ENCODE measurements at places on chromosomes 7 and 10.
A peak's percentile ranks its signal among the peaks of the same experiment; 100 is the strongest.

DNA sequence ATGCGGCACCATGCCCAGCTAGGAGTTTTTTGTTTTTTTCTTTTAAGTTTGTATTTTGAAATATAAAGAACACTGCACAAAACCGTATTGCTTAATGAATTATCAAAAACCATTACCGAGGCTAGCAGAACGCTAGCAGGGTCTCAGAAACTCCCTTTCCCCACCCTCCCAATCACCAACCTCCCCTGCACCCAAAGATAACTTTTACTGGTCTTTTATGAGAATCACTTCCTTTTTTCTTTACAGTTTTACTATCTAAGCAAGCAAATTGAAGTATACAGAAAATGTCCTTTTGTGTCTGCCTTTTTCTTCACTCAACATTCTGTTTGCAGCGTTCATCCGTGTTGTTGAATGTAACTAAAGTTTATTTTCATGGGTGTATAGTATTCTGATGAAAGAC, 13.4 kb downstream of the HIP1 start:
- peaks cover 13% of the 10 kb centered on the region for H3K4me1 ChIP-seq
- peak; percentile 67 for DNase-seq
- no peaks in the 10 kb centered on the region for H3K27me3 ChIP-seq
- no peak overlapping the region for H3K27ac ChIP-seq

- H3K27me3 ChIP-seq: no peaks in the 10 kb centered on the region
- no peaks in the 10 kb centered on the region for H3K36me3 ChIP-seq
- DNase-seq: no peak
- no peak overlapping the region for H3K27ac ChIP-seq
- H3K4me1 ChIP-seq: no peaks in the 10 kb centered on the region
Measured at GRCh38 chr10:120782336-120782735, 68.8 kb upstream of the WDR11 start.

- no peaks in the 10 kb centered on the region for H3K36me3 ChIP-seq
- H3K27ac ChIP-seq: no peak overlapping the region
- H3K4me3 ChIP-seq: no peak overlapping the region
- no peak for DNase-seq
Measured at GRCh38 chr7:112386619-112387018, 63.6 kb upstream of the IFRD1 start.

GRCh38 chr7:55245271-55245723, 119.8 kb upstream of the LANCL2 start:
- no peak overlapping the region for H3K27ac ChIP-seq
- no peak overlapping the region for H3K4me3 ChIP-seq
- no peak for DNase-seq
- no peaks in the 10 kb centered on the region for H3K36me3 ChIP-seq
- no peaks in the 10 kb centered on the region for H3K27me3 ChIP-seq
- H3K4me1 ChIP-seq: no peaks in the 10 kb centered on the region

- no peaks in the 10 kb centered on the region for H3K4me1 ChIP-seq
- H3K27ac ChIP-seq: no peak overlapping the region
- H3K27me3 ChIP-seq: peaks cover 2% of the 10 kb centered on the region
- H3K4me3 ChIP-seq: no peak overlapping the region
- no peaks in the 10 kb centered on the region for H3K36me3 ChIP-seq
Measured at GRCh38 chr7:94295850-94296249, 98.8 kb upstream of the COL1A2 start.

GRCh38 chr10:86857128-86857721, 100.2 kb downstream of the MMRN2 start:
- no peaks in the 10 kb centered on the region for H3K27me3 ChIP-seq
- no peak overlapping the region for H3K27ac ChIP-seq
- H3K36me3 ChIP-seq: no peaks in the 10 kb centered on the region
- no peak for DNase-seq

GRCh38 chr10:50540069-50540825, 83.5 kb downstream of the SGMS1 start:
- peak; percentile 68 for DNase-seq
- no peak overlapping the region for H3K27ac ChIP-seq
- H3K4me3 ChIP-seq: no peak overlapping the region
- peaks cover 11% of the 10 kb centered on the region for H3K4me1 ChIP-seq
- no peaks in the 10 kb centered on the region for H3K27me3 ChIP-seq
- H3K36me3 ChIP-seq: no peaks in the 10 kb centered on the region

- no peaks in the 10 kb centered on the region for H3K36me3 ChIP-seq
- no peak for DNase-seq
- no peak overlapping the region for H3K27ac ChIP-seq
Measured at GRCh38 chr7:81186691-81187090, 267.8 kb upstream of the SEMA3C start.

DNA sequence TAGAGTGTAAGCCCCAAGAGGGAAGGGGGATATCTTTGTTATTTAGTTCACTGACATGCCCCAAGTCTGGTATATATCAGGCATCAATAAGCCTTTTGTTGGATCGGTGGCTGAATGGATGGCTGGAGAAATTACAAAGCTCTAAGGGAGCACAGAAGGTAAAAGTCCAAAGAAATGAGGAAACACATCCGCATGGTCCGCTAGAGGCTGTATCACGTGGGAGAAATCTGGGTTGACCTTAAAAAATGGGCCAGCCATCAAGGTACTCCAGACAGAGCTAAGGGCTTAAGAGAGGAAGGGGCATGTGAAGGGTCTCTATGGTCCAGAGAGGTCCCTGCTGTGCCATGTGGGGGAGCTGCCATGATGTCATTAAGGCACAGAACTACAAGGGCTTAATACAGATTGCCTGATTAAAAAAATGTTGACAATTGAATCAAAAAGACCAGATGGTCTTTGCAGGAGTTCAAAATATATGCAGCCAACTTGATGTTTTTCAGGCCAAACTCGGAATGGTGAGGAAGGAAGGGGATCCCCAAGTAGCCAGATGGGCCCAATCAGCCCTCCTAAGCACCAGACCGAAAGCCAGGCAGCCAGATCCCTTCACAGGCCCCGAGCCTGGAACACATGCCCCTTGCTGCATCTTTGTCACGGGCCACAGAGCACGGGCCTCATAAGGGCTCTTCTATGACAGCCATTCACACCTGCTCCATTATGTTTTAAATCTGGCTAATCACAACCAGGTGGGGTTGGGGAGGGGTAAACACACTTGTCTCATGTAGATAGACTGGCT, 31.9 kb downstream of the SCRN1 start:
- no peaks in the 10 kb centered on the region for H3K27me3 ChIP-seq
- peaks cover 14% of the 10 kb centered on the region for H3K36me3 ChIP-seq

DNA sequence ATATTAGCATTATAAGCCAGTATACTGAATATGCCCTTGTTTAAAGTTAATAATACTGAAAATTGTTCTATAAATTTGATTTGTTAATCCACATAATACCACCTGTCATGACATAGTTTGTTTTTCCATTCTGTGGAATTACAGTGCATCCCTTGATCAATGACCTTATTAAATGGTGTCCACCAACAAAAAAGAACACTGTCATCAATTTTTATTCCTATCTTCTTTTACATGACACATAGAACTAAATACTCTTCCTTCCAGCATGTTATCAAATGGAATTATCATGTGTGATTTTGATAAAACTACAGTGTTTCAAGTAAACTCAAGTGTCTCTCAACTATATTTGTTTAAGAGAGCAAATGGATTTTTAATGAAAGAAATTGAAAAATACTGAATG, 221.8 kb upstream of the MBL2 start:
- H3K4me1 ChIP-seq: no peaks in the 10 kb centered on the region
- no peak overlapping the region for H3K4me3 ChIP-seq
- H3K27ac ChIP-seq: no peak overlapping the region

- no peak overlapping the region for H3K4me3 ChIP-seq
- DNase-seq: no peak
- H3K27ac ChIP-seq: no peak overlapping the region
- peaks cover 35% of the 10 kb centered on the region for H3K36me3 ChIP-seq
- no peaks in the 10 kb centered on the region for H3K27me3 ChIP-seq
Measured at GRCh38 chr7:5436003-5436678, 12.5 kb upstream of the TNRC18 start.

- H3K36me3 ChIP-seq: no peaks in the 10 kb centered on the region
- H3K27me3 ChIP-seq: no peaks in the 10 kb centered on the region
- no peak overlapping the region for H3K4me3 ChIP-seq
- no peak overlapping the region for H3K27ac ChIP-seq
- H3K4me1 ChIP-seq: peaks cover 14% of the 10 kb centered on the region
Measured at GRCh38 chr10:10540398-10540797, 477.3 kb upstream of the CELF2 start.

GRCh38 chr7:124784879-124785818, 19.6 kb upstream of the GPR37 start:
- peaks cover 2% of the 10 kb centered on the region for H3K27me3 ChIP-seq
- peak; percentile 27 for DNase-seq
- no peak overlapping the region for H3K4me3 ChIP-seq
- H3K27ac ChIP-seq: no peak overlapping the region
- no peaks in the 10 kb centered on the region for H3K36me3 ChIP-seq

DNA sequence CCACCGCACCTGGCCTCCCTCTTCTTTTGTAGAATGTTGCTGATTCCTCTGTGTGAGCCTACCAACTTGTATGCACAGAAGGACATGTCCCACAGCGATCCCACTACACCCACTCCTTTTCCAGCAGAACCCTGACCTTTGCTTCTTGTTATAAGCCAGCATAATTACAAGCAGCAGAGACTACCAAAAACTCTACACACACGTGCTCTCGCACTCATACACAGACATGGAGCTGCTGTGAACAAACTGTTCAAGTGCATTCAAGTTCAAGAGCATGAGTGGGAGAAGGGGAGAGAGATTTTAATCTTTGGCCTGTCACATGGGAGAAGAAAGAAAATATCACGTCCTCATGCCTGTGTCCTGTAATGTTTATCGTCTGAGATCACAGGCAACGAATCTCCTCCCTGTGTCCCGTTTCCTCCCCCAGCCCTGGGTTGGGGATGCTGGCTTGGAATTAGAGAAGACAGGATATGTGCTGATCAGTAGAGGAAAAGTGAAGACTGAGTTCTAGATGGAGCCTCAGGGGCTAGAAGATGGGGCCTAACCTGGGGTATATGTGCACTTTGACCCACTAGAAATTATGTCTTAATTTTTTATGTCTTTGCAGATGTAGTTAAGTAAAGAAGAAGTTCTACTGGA, 79.6 kb downstream of the NHLRC2 start:
- H3K36me3 ChIP-seq: no peaks in the 10 kb centered on the region
- no peak for DNase-seq
- no peaks in the 10 kb centered on the region for H3K4me1 ChIP-seq
- H3K4me3 ChIP-seq: no peak overlapping the region
- H3K27me3 ChIP-seq: no peaks in the 10 kb centered on the region

DNA sequence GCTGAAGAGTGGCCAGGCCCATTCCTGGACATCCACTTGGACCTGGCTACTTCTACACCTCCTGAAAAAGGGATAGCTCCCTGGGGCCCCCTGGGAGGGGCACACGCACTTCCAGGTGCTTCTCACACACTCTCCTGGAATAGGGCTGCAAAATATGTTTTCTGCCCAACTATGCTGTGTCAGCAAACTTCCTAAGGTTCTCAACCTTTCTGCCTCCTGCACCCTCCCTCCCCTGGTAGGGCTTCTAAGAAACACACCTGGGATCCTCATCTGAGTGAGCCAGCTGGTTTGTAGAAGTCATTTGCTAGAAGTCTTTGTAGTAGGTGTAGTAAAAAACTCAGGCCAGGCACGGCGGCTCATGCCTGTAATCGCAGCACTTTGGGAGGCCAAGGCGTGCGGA, 136.5 kb downstream of the ZMYND11 start:
- no peaks in the 10 kb centered on the region for H3K4me1 ChIP-seq
- H3K27ac ChIP-seq: no peak overlapping the region
- no peaks in the 10 kb centered on the region for H3K36me3 ChIP-seq
- no peak overlapping the region for H3K4me3 ChIP-seq
- DNase-seq: no peak

DNA sequence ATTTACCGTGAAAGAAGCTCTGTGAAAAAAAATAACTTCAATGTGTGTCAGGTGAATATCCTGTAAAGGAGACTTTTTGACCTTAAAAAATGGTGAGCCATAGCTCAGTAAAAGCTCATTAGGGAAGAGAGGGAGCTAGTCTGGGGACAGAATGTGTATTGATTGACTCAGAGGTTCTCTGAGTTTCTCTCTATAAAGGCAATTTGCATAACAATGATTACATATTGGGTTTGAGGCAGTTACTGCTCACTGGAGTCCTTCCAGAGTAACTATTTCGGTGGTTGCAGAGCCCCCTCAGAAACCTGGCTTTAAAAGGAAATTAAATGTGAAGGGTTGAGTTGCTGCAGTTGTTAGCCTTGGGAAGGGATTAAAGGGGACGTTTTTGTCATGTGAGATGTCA, 181.6 kb downstream of the GALNT17 start:
- no peak for DNase-seq
- no peaks in the 10 kb centered on the region for H3K4me1 ChIP-seq
- H3K27ac ChIP-seq: no peak overlapping the region
- H3K27me3 ChIP-seq: no peaks in the 10 kb centered on the region
- no peak overlapping the region for H3K4me3 ChIP-seq

DNA sequence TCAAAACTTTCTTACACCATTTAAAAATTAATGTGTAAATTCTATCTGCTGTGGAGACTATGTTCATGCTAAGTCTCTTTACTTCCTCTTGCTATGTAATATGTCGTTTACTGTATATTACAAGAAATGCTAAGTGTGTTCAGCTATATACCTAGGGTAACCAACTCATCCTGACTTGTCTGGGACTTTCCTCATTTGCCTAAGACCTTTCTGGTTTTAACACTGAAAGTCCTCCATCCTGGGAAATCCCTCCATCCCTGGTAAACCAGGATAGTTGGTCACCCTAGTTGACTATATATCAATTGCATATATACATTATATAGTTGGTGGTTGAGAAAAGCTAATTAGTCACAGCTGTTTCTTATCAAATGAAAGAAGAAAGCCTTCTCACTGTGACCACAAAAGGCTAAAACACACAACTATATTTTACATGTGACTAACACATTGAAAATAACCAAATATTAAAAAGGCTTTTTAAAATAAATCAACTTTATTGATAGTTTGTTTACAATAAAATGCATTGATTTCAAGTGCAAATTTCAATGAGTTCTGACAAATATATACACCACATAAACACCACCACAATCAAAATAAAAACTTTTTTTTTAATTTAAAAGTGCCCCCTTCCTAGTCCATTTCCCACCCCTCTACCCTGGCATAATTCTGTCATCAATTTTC, 167.7 kb upstream of the INHBA start:
- H3K4me3 ChIP-seq: no peak overlapping the region
- H3K4me1 ChIP-seq: peaks cover 4% of the 10 kb centered on the region
- peak overlapping the region; percentile 60 for H3K27ac ChIP-seq
- H3K27me3 ChIP-seq: no peaks in the 10 kb centered on the region
- no peaks in the 10 kb centered on the region for H3K36me3 ChIP-seq

Measured in common myeloid progenitor, CD34-positive (primary cell).